ENCODE measurements at places on chromosomes 7 and 10.

DNA sequence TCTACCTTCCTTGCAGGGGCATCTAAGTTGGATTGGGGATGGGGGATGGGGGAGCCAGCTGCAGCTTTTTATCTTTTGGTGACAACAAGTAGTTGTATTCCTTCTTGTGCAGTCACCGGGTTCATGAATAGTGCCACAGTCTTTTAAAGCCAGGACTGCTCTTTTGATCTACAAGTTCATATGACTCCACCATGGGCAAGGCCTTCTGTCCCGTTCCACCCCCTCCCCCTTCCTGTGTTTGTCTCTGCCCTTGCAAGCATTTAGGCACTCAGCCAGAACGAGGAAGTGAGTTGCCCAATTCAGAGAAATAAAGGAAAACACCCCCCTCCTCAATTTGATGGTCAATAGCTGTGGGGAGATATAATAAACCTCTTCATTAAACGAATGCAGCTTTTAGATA lies 44.8 kb upstream of the EGR2 start:
- no peak for DNase-seq

DNA sequence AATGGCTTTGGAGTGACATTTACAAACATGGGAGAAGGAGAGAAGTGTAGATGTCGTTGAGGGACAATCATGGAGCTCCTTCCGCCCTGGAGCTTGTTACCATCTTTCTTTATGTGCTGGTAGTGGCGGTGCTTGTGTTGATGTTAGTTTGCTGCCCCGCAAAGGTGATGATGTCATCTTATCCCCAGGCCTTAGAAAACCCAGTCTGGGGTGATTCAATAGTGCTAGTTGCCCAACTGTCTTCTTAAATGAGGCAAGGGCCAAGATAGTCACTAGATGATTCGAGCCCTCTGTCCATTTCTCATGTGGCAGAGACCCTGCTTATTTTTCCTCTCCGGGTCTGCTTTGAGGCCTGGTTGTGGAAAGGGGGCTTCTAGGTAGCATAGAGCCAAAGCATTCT lies 277.4 kb downstream of the CCSER2 start:
- no peak for DNase-seq

DNA sequence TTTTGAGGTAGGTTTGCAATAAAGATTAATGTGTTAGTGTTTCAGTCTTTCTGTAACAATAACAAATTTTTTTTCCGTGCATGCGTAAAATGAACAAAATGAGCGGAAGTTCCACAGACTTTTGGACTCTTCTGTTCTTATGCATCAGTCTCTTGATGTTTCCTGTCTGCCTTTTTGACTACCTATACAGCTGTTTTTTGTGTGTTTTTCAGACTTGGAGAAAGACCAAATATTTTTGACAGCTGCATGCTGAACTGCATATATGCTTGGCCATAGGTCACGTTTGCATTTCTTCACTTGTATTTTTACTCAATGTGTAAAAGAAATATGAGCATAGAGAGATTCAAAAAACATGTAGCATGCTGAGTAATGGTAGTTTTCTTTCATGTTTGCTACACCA lies 119.3 kb downstream of the BBS9 start:
- DNase-seq, result no peak

GRCh38 chr7:24510759-24511158 lies 62.5 kb upstream of the PALS2 start:
- no peak for DNase-seq

DNA sequence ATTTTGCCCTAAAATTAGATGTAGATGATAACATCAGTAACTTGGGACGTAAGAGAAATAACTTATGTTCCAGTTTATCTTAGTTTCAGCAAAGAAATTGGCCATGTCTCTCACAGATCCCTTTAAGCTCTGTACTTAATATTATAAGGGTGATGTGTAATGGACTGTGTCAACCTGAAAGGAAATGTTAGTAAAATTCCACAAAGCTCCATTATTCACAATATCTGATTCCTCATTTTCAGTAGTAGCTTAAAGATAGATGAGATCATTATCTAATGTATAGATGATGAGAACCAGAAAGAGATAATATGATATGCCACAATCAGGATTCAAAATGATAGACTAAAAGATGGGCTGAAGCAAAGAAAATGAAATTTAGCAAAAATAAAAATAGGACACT lies 316.8 kb upstream of the CHRM2 start:
- no peak for DNase-seq
